ENCODE measurements at places on chromosomes 5 and 9. TPM values are rescaled to one million over a fixed set of nuclear protein-coding genes. Genes with fewer than 3 reads are reported as not detected.

- peaks cover 14% of the 10 kb centered on the region for H3K4me1 ChIP-seq
- no peak for DNase-seq
- H3K27ac ChIP-seq, result peak overlapping the region; percentile 68
- H3K4me3 ChIP-seq, result no peak overlapping the region
- no peaks in the 10 kb centered on the region for H3K36me3 ChIP-seq
These were observed 122.9 kb downstream of the NXNL2 start for GRCh38 chr9:88657893-88658292.

- no peaks in the 10 kb centered on the region for H3K36me3 ChIP-seq
- peaks cover 54% of the 10 kb centered on the region for H3K4me1 ChIP-seq
- no peak overlapping the region for H3K27ac ChIP-seq
- H3K4me3 ChIP-seq, result no peak overlapping the region
These were observed 32.2 kb downstream of the NACC2 start for GRCh38 chr9:136062657-136063439.

DNA sequence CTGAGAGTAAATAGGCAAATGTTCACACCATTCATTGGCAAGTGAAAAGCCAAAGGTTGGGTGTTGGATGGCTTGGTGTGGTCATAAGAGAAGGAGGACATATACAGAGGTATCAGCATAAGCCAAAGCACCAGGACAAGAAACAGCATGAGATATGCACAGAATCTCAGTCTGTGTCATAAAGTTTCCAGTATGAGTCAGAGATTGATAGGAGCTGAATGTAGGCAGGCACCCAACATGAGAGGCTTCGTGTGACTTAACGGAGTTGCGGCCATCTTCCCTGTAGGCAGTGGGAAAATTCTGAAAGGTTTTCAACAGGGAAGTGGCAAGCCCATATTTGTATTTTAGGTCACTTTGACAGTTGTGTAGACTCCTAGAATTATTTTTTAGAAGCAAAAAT lies 54.5 kb downstream of the SNCAIP start:
- H3K4me3 ChIP-seq, result no peak overlapping the region
- H3K27ac ChIP-seq, result no peak overlapping the region
- no peaks in the 10 kb centered on the region for H3K36me3 ChIP-seq
- peaks cover 7% of the 10 kb centered on the region for H3K4me1 ChIP-seq
- no peak for DNase-seq

DNA sequence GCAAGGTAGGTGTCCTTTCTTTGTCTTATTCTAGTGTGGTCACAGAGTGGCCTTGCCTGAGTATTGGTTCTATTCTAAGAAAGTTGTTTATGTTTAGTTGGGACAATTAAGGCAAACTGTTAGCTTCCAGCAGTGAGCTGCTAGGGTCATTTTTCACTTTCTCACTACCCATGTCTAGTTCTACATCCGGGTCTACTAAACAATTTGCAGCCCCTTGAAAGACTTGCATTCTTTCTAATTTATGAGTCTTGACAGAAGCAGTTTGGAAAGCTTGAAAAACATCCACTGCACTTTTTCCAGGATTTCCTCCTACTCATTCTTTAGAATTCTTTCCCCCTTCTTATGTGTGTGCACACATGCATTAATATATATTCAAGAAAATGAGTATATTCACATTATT lies 892.2 kb upstream of the ACO1 start:
- no peaks in the 10 kb centered on the region for H3K27me3 ChIP-seq
- H3K4me1 ChIP-seq, result no peaks in the 10 kb centered on the region
- no peak for DNase-seq
- no peaks in the 10 kb centered on the region for H3K36me3 ChIP-seq
- no peak overlapping the region for H3K27ac ChIP-seq

DNA sequence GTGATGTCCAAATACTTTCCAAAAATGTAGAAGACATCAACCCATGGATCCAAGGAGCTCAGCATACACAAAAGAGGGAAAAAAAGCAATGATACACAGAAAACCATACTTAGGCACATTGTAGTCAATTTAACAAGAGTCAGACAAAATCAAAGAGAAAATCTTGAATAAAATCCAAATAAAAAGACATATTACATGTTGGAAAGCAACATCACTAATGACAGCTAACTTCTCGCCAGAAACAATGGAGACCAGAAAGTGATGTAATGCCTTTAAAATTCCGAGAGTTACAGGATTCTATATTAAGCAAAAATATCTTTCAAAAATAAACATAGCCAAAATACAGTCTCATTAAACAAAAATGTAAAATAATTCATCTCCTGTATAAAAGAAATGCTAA lies 79.8 kb upstream of the SLCO4C1 start:
- no peaks in the 10 kb centered on the region for H3K36me3 ChIP-seq
- no peak overlapping the region for H3K27ac ChIP-seq
- no peak overlapping the region for H3K4me3 ChIP-seq

The PCDHB2 gene
- total RNA-seq, result 0.80 TPM

The APBB3 gene
- 7.9 TPM for total RNA-seq

All from esophagus squamous epithelium (tissue), 5 donors.